ENCODE measurements at places on chromosomes 5 and 9.

DNA sequence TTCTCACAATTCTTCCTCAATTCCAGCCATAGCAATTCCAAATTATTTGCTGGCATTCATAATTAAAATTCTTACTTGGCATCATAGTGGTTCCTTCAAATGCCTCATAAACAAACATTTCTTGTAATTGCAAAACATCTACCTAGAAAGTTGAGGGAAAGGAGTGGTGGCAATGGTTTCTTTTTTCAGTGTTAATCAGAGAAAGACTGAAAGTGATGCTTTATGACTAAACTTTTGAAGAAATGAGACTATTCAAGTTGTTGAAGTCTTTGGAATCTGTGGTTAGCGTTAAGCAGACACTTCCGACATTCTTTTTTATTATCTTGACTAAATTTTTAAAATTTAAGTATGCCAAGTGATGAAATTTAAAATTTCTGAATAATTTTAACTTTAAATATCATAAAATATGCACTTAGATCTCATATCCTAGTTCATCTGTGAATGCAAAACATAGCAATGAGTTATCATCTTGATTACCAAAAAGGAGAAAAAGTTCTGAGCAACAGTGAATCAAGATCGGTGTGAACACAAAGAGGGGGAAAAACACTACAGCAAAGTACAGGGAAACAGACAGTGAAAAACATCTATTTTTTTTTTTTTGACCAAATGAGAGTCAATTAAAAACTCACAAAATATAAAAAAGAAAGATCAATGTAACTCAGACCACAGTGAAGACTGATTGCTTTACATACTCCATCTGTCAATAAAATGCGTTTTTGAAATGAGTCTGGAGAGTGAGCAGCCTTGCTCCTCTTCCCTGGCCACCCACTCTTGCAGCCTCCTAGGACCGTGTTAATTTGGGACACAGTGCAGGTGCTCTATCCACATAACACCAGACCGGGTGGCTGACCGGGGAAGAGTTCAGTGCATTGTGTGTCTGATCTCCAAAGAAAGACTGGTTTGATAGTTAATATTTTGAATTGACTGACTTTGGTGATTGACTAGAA is 20.6 kb upstream of the IL7R start:
- no peak for DNase-seq

DNA sequence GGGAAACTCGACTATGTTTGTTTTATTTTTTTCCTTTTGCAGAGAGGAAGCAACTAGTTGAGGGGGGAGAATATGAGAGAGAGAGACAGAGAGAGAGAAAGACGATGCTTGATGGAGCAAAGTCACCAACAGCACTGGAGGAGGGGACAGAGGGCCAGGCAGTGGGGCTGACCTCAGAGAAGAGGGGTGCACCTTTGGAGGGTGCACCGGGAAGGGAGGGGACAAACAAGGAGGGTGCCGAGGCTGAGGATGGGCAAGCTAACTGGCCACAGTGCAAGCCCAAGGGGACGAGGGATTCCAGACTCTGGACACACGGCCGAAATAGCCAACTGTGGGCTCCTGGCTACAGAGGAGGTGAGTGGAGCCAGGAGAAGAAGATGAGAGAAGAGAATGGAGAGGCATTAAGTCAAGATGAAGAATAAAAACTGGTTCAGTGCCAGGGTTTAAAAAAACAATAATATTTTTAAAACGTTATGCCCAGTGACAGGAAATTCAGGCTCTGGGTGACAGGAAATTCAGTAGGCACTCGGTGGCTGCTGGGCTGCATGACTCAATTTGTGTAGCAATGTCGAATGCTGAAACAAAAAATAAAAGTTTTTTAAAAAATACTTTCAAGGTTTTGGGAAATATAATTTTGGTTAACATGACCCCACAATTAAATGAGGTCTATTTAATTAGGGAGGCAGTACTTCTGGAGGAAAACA is 13.3 kb upstream of the GLRX start:
- DNase-seq, result no peak

- DNase-seq, result no peak
Observed at GRCh38 chr9:116646661-116647514, 40.2 kb upstream of the TRIM32 start.

GRCh38 chr5:90638878-90639277 is 80.3 kb downstream of the ADGRV1 start:
- DNase-seq, result no peak

GRCh38 chr9:136567651-136568287 is 21.9 kb upstream of the NOTCH1 start:
- no peak for DNase-seq

DNA sequence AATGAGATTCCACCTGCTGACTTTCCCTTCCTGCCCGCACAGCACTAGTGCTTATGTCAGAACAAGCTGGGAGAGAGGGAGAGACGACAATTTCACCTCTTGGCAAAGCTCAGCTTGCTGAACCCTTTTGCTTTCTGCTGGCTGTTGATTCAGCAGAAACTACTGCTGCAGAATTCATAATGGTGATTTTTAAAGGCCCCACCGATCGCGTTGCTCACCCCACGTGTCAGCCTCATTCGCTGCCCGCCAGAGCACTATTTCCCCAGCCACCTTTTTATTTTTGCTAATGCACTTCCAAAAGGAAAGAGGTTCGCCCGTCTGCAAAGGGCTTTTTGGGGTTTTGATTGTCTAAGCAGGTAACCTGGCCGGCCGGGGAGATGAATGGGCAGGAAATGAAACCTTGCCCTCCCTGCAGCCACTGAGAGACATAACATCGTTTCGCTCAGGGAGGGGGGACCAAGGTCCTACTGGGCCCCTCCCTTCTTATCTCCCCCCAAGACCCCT is 1.3 kb downstream of the PPP2R2B start:
- peak; percentile 40 for DNase-seq

- DNase-seq, result peak; percentile 82
Observed at GRCh38 chr5:168316139-168316578, 24.7 kb downstream of the WWC1 start.

- DNase-seq, result no peak
Observed at GRCh38 chr9:10930081-10930480, 317.3 kb upstream of the PTPRD start.
